NCI-H446 treated with DMSO at 0.1 percent for 48 hours (cell line): ENCODE measurements at places on chromosomes 11 and 22.

DNA sequence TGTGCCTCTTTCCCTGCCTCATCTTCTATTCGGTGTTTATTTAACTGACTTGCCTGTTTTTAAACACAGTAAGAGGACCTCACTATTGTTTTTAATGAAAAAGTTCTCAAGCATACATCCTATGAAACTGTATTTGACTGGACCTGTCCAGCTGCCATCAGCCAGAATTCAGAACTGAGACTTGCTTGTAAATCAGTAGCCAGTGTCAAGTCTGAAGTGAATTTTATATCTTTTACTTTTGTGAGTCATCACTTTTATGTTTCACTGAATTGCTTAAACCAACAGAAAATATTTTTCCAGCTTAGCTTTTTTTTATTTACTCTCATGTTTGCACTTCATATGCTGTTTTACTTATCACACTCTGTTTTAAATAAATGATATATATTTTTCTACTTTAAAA, 88.3 kb downstream of the LUZP2 start:
- DNase-seq: no peak

DNA sequence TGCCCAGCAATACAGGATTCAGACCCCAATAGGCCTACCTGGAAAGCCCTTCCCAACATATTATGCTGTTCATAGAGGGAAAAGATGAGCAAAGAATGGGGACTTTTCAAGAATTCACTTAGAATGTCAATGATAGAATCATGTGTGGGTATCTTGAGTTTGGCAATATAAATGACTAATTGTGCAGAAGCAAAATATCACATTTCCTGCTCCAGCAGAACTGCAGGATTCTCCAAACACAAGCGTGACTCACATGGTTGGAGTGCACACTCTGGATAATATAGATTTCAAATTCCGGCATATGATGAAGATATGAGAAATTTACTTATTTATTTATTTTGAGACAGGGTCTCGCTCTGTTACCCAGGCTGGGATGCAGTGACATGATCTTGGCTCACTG, 12.5 kb upstream of the APOL5 start:
- no peak for DNase-seq

DNA sequence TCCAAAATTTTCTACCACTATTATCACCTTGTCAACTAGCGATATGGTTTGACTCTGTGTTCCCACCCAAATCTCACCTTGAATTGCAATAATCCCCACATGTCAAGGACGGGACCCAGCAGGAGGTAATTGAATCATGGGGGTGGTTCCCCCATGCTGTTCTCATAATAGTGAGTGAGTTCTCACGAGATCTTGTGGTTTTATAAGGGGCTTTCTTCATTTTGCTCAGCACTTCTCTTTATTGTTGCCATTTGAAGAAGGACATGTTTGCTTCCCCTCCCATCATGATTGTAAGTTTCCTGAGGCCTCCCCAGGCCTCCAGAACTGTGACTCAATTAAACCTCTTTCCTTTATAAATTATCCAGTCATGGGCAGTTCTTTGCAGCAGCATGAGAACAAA, 73.5 kb upstream of the ZC3H12C start:
- no peak for DNase-seq

- DNase-seq: peak; percentile 59
Measured at GRCh38 chr11:45161252-45162063, 15.0 kb downstream of the PRDM11 start.

GRCh38 chr11:78041843-78042440, 18.9 kb upstream of the KCTD14 start:
- no peak for DNase-seq

- peak; percentile 0 for DNase-seq
Measured at GRCh38 chr22:32836280-32837123, 35.0 kb downstream of the TIMP3 start.

DNA sequence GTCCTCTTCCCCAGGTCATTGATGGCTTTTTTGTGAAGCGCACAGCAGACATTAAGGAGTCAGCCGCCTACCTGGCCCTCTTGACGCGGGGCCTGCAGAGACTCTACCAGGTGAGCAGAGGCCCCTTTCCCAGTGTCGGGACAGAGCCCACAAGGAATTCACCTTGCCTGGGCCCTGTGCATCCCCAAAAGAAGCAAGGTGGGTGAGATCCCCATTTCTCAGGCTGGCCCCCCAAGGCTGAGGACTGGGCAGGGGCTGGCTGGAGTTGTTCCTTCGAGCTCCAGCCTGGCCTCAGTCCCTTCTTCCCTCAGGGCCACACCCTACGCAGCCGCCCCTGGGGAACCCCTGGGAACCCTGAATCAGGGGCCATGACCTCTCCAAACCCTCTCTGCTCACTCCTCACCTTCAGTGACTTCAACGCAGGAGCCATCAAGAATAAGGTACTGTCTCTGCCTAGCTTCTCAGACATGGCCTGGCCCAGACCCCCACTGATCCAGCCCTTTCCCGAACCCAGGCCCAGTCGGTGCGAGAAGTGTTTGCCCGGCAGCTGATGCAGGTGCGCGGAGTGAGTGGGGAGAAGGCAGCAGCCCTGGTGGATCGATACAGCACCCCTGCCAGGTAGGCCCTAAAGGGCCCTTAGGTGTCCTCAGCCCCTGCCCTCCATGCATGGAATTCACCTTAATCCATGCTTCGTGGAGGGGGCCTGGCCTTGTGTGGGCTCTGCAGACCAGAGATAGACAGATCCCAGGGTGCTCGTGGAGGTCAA, 4.7 kb downstream of the MUS81 start:
- no peak for DNase-seq

DNA sequence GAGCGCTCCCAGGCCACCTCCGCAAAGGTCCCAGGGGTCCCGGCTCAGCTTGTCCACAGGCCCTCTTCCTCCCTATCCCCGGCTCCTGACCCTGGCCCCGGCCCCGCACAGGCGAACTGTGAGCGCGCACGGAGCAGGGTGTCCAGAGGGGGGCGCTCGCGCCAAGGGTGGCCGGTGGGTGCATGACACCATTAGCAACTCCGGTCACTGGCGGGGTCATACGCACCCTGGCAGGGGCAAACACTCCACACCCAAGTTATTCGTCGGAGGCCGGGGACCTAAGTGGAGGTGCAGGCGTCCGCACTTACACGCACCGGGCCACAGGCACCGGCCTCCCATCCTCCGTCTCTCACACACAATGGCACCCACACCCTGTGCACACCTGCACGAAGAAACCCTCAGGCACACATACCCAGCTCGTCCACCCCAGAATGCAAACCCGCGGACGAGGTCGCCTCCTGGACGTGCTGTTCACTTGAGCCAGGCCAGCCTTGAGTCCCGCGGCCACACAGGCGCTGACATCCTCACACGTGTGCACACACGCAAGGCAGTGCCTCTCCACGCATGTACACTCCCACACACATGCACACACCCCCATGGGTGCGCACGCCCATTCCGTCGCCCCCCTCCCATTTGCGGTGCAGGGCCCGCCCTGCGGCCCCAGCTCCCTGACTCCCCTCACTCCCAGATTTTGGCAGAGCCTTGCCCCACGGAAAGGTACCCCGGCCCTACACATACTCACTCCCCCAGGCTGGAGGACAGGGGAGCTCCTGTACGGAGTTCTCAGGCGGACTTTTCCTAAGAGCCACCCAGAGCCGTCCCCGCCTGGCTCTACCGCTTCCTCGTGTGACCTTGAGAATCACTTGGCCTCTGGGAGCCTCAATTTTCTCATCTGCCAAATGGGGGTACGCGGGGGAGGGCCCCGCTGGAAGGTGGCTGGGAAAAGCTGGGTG, at the start of gene RASGRP2:
Gene RASGRP2 (minus strand): TSS at position 552 of the 953 bp plus-strand sequence. CDS start 1,276 bp downstream, outside the sequence.
- no peak for DNase-seq

GRCh38 chr11:81165164-81165563, 1568.5 kb downstream of the FAM181B start:
- DNase-seq: no peak

GRCh38 chr22:47333625-47334024, 571.2 kb downstream of the TBC1D22A start:
- DNase-seq: peak; percentile 85

DNA sequence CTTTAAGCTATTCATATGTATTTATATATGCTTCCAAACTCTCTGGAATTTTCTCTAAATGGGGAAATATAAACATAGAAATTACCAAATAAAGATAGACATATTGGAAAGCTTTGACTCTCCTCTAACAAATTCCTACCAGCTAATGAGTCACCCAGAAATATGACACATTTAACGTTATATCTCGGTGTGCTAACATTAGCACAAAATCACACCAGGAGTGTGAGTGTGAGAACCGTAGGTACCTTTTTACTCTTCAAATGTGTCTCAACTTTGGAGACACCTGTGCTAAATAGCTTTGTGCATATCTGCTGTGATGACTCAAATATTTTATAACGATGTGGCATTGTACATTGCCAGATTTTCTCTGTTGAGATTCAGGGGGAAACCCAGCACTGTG, 714.4 kb downstream of the METTL15 start:
- no peak for DNase-seq

- no peak for DNase-seq
Measured at GRCh38 chr11:116173941-116174911, 598.6 kb downstream of the BUD13 start.

GRCh38 chr11:9150926-9151325, 59.5 kb upstream of the SCUBE2 start:
- DNase-seq: no peak

DNA sequence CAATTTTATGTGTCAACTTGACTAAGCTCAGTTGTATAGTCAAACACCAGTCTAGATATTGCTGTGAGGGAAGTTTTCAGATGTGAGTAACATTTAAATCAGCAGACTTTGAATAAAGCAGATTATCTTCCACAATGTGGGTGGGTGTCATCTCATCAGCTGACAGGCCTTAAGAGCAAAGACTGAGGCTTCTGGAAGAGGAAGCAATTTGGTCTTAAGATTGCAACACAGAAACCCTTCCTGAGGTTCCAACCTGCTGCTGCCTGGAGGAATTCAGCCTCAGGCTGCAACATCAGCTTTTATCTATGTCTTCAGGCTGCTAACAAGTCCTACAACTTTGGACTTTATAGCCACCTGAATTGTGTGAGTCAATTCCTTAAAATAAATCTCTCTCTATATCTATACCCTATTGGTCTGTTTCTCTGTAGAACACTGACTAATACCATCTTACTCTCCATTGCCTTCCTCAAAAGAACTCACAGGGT, 277.2 kb upstream of the PLET1 start:
- DNase-seq: no peak

DNA sequence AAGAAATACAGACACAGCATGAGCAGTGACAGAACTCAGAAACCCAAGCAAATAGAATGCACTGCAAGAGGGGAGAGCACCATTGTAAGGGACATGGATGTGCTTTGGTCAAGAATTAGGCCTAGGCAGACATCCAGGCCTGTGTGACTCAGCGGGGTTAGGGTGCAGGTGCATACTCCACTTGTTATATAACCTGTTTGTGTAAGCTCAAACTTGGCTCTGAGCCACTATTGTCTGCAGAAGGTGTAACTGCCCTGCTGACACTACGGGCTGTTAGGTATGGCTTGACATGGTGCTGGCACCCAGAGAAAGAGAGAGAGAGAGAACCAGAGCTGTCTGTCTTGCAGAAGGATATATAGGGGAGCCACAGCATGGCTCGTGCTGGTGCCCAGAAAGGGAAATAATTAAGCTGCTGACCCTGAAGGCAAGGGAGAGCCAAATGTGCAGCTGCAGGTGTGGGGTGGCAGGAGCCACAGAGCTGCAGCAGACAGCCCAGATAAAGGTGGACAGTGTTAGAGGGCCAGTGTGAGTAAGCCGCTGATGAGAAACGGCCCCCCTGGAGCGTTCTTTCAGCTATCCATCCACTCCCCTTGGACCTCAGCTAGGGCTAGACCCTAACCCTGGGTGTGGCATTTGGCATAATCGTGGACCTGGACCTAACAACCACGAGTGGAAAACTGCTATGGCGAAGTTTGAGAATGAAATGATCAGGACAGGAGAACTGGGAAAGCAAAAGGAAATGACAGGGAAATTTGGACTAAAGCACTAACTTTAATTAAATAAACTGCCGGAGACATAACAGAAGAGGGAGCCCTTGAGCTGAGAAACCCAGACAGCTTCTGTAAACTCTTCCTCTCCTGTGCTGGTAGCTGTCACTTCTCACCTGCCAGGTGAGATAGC, 253.0 kb upstream of the CCDC179 start:
- no peak for DNase-seq

GRCh38 chr22:35739931-35740380, 22.3 kb downstream of the APOL5 start:
- DNase-seq: no peak

DNA sequence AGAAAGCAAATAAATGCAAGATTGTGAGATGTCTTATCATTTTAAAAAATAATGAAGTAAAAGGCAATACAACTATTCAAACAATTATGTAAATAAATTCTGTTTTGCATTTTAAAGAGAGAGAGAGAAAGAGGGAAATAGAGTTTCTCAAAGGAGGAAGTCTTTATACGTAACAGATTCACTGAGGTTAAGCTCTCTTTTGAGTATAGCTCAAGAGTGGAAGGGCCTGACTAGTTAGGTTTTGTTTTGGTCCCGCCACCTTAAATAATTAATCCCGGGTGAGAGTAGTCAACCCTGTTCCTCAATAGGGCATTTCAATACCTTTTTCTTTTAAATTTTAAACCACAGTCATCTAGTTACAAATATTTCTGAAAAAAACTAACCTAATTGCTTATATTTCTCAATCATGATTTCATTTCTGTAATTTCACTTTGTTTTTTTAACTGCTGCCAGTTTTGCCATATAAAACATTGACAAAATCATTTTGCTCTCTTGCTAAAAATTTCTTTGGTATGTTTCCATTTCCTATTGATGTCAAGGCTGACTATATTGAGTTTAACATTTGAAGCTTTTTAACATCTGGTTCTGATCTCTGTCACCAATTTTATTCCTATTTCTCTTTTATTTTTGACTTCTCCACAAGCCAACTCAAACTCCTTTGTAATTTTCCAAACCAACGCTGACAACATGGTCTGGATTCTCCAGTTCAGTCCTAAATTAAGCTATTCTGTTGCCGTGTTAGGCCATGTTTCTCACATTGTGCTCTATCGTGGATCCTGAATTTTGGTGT, 10.3 kb downstream of the OR10D3 start:
- DNase-seq: no peak

GRCh38 chr11:62983536-62984199, 1.1 kb downstream of the SLC22A6 start:
- DNase-seq: no peak

DNA sequence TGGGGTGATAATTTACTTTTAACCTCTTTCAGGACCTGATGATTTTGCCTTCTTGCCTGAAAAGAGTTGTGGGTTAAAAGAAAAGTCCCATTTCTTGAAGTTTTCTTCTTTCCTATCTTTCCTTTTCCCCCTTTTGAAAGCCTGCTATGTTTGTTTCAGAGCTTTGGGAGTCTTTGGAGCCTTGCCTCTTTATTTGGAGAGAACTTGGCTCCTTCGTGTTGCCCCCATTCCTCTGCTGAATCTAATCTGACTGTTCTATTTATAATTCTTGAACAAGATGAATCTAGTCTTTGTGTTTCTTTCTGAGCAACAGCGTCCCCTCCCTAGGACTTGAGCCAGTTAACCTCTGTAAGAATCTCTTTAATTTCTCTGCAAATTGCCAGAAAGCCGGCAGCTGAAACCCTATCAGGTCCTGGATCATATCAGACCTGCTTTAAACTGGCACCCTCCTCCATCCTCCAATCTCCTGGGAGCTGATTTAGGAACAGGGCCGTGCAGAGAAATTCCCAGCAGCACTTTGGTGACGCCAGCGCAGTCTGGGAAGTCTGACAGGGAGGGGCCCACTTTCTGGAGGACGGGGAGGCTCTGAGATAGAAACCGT, 289.1 kb upstream of the SORL1-AS1 start:
- no peak for DNase-seq

GRCh38 chr11:130771708-130772107, 144.6 kb downstream of the SNX19 start:
- DNase-seq: no peak
